ENCODE measurements at places on chromosomes 1 and 21.
A peak's percentile ranks its signal among the peaks of the same experiment; 100 is the strongest.

DNA sequence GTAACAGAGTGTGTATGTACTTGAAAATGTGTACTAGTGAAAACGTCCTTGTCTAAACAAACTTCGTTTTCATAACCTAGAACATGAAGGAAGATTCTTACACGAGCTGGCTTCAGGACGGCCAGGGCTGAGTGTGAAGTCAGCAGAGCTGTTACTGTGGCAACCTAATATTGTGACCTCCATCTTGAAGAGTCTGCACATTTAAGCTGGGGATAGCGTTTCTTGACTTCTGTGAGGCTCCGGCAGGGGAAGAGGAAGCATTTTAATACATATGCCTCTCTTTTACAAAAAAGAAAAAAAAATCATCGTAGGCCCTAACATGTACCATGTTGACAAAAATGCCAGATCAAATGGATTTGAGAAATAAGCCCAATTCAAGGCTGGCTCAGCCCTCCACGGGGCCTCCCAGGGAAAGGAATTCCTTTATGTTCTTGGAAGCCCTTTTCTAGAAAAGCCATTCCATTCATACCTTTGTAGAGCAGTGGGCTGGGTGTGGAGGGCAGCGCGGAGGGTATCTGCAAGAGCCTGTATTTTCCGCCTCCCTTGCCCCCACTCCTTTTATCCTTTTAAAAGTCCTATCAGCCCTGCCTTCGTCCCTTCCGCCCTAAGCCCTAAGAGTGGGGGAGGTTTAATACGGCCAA lies 51.1 kb downstream of the SIM2 start:
- peaks cover 47% of the 10 kb centered on the region for H3K27me3 ChIP-seq
- peaks cover 4% of the 10 kb centered on the region for H3K36me3 ChIP-seq
- H3K27ac ChIP-seq = no peak overlapping the region
- no peak overlapping the region for H3K4me3 ChIP-seq
- peaks cover 16% of the 10 kb centered on the region for H3K4me1 ChIP-seq
- no peak for DNase-seq

DNA sequence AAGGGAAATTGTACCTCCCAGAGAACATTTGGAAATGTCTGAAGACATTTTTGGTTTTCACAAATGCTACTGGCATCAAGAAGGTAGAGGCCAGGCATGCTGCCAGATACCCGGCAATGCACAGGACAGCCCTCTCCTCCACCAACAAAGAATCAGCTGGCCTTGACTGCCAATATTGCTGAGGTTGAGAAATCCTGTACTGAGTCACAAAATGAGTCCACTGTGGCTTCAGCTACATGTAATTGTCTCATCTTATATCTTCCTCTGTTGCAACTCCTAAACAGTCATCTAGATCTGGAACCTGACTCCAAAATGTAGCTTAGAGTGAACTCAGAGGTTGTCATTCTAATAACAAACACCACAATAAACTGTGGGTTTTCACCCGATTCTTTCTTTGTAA lies 327.5 kb upstream of the POGK start:
- DNase-seq = no peak
- no peaks in the 10 kb centered on the region for H3K36me3 ChIP-seq
- H3K27me3 ChIP-seq = peaks cover 7% of the 10 kb centered on the region
- no peak overlapping the region for H3K27ac ChIP-seq

- no peak for DNase-seq
- peaks cover 13% of the 10 kb centered on the region for H3K4me1 ChIP-seq
- no peak overlapping the region for H3K27ac ChIP-seq
- H3K4me3 ChIP-seq = no peak overlapping the region
These were observed 12.7 kb downstream of the PAX7 start for GRCh38 chr1:18643154-18644012.

GRCh38 chr1:93033029-93033428 lies 46.1 kb upstream of the MTF2 start:
- peaks cover 5% of the 10 kb centered on the region for H3K36me3 ChIP-seq
- DNase-seq = no peak
- no peak overlapping the region for H3K4me3 ChIP-seq
- H3K27ac ChIP-seq = no peak overlapping the region

- H3K27me3 ChIP-seq = no peaks in the 10 kb centered on the region
- no peak overlapping the region for H3K4me3 ChIP-seq
- H3K4me1 ChIP-seq = no peaks in the 10 kb centered on the region
- peaks cover 34% of the 10 kb centered on the region for H3K36me3 ChIP-seq
- H3K27ac ChIP-seq = no peak overlapping the region
These were observed 18.0 kb downstream of the LRRC42 start for GRCh38 chr1:53964109-53964508.

DNA sequence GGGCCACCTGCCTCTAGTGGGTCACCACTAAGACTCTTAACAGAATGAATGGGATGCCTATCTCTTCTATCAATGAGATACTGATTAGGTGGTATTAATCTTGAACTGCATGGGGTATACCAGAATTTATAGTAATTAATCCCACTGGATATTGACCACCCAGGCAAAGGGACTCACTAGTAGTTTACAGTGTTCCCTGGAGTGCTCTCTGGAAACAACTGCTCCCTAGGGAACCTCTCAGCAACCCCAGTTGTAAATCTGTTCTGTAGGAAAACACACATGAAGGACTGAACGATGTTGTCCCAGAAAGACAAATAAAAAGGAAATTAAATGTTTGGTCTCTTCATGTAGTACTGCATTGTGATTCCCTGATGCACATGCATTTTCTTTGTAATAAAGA lies 430.5 kb downstream of the HLX start:
- H3K27ac ChIP-seq = no peak overlapping the region
- H3K4me1 ChIP-seq = no peaks in the 10 kb centered on the region
- DNase-seq = no peak

DNA sequence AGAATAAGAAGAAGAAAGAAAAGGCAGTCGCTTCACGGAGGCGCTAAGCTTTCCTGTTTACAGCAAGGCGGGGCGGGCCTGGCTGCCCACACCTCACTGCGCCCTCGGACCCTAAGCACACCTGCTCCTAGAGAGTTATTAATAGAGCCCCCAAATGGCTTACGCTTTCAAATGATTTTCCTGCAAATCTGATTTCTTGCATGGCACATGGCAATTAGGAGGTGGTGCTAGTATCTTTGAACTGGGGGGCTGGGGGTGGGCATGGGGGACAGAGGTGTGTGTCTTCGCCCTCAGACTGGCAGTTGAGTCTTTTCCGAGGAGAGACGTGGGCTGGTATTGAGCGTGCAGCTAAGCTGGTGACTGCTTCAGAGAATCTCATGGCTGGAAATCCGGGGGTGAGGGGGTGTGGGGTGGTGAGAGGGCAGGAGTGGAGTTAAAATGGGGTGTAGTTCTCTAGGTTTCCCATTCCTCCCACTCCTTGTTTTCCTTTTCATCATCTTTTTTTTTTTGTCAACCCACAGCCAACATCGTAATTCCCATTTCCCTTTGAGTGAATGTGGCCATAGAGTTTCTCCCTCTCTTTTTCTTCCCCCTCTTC lies 1.3 kb downstream of the S1PR1 start:
- peaks cover 84% of the 10 kb centered on the region for H3K36me3 ChIP-seq
- peaks cover 45% of the 10 kb centered on the region for H3K4me1 ChIP-seq
- H3K27ac ChIP-seq = peak overlapping the region; percentile 98
- H3K4me3 ChIP-seq = peak overlapping the region; percentile 99
- no peaks in the 10 kb centered on the region for H3K27me3 ChIP-seq

DNA sequence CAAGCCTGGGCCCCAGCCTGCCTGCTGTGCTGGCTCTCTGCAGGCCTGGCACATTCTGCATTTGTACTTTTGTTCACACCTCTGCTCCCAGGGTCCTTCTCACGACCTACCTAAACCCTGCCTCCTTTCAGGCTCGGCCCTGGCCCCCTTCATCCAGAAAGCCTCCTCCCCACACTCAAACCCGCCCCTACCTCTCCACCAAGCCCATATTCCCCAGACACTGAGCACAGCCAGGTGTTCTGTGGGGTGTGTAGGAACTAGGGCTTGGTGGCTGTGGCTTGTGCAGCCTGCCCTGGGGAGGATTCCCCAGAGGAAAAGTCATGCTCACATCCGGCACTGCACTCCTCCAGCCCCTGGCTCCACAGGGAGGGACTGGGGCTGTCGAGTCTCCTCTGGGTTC lies 8.2 kb upstream of the MIXL1 start:
- no peak overlapping the region for H3K4me3 ChIP-seq
- no peaks in the 10 kb centered on the region for H3K4me1 ChIP-seq
- DNase-seq = no peak
- H3K27ac ChIP-seq = no peak overlapping the region
- peaks cover 5% of the 10 kb centered on the region for H3K27me3 ChIP-seq

DNA sequence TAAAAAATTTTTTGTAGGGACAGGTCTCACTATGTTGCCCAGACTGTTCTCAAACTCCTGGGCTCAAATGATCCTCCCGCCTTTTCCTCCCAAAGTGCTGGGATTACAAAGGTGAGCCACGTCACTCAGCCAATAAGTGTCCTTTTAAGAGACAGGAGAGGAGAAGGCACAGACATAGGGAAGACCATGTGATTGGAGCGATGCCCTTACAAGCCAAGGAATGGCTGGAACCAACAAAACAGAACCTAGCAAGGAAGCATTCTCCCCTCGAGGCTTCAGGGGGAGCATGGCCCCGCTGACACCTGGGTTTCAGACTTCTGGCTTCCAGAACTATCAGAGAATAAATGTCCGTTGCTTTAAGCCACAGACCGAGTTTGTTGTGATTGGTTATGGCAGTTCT lies 37.0 kb downstream of the NDUFS5 start:
- no peaks in the 10 kb centered on the region for H3K27me3 ChIP-seq
- H3K36me3 ChIP-seq = peaks cover 4% of the 10 kb centered on the region
- no peak overlapping the region for H3K27ac ChIP-seq
- H3K4me1 ChIP-seq = no peaks in the 10 kb centered on the region
- H3K4me3 ChIP-seq = no peak overlapping the region
- no peak for DNase-seq

DNA sequence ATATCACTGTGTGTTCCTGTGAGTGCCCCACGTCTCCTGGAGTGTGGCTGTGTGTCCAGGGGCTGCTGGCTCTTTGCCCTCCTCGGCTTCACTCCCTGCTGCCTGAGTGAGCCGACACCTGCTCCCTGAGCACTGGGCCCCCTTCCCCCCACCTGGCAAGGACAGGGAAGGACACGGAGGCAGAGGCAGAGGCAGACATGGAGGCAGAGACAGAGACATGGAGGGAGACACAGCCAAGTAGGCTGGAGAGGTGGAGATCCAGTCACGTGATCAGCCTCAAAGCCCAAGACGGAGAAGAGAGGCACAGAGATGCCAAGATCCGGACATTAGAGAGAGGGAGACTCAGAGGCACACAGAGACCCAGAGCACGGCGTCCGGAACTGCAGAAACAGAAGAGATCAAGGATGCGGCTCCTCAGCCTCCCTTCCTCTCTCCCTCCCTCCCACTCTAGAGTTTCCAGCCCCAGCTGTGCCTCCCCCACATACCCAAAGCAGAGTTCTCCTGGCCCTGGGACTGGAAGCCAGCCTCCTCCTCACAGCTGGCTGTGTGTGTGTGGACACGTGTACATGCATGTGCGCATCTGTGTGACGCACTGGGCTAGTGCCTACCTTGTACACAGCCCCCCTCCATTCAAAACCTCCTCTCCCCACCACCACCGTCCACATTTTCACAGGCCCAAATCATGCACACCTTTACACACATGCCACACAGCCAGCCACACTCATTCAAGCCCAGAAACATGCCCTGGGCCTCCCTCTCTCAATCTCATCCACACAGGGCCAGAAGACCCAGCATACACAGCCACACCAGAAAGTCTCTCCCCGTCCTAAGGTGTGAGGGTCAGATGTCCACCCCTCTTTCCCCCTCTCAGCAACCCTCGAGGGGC lies 39.1 kb upstream of the WASF2 start:
- DNase-seq = no peak
- peaks cover 11% of the 10 kb centered on the region for H3K36me3 ChIP-seq
- no peak overlapping the region for H3K27ac ChIP-seq
- H3K4me3 ChIP-seq = peak overlapping the region; percentile 51

DNA sequence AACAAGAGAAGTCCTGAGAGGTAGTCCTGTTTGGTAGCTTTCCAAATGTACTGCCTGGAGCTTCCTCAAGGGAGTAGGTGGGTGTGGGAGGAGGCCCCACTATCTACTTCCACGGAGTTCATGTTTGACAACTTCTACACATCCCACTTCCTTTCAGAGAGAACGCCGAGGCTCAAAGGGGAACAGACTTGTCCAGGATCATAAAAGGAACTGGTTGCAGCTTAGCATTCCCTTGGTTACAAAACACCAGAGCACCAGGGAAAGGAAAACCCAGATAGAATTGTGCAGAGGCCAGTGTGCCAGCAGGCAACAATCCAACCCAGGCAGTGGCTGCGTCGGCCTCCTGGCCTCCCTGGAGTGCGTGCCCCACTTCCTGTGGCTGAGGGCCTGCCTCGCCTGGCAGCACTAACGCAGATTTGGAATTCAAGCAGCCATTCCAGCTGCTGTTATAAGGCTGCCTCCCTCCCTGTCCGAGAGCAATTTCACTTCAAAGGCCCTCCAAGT lies 4.2 kb upstream of the RAP1GAP start:
- H3K4me1 ChIP-seq = no peaks in the 10 kb centered on the region
- H3K27me3 ChIP-seq = peaks cover 13% of the 10 kb centered on the region
- no peak overlapping the region for H3K4me3 ChIP-seq
- H3K27ac ChIP-seq = no peak overlapping the region
- peaks cover 11% of the 10 kb centered on the region for H3K36me3 ChIP-seq

DNA sequence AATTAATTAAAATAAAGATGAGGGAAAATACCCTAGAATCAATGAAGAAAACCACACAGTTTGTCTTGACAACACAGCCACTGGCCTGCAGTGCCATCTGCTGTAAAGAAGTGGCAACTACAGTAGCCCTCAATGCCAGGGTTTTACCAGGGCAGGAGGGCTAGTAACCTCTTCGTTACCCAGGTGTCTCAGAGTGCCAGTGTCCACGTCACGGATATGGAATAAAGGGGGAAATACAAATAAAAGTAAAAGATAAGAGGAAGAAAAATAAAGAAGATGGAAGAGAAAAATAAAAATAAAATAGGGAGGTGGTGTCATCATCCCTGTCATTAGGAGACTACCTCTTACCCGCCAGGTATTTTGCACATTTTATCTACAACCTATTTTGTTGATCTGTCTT lies 14.2 kb upstream of the SLC44A3 start:
- no peak overlapping the region for H3K4me3 ChIP-seq
- H3K4me1 ChIP-seq = peaks cover 15% of the 10 kb centered on the region
- DNase-seq = peak; percentile 43
- no peaks in the 10 kb centered on the region for H3K36me3 ChIP-seq

DNA sequence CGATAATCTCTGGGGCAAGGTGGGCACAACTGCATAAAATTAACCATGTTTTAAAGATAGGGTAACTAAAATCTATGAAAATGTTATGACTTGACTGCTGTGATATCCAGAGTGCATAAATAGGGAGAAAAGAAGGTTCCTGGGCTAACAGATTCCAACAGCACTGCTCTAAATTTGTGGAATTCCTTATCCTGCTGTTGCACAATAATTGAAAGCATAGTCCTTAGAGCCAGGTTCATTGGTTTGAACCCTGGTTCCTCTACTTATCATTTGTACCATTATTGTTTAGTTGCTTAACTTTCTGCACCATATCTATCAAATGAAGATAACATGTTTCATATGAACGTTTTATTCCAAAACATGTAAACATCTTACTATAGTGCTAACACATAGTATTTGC lies 219.0 kb downstream of the NUF2 start:
- no peaks in the 10 kb centered on the region for H3K27me3 ChIP-seq
- H3K36me3 ChIP-seq = no peaks in the 10 kb centered on the region
- no peaks in the 10 kb centered on the region for H3K4me1 ChIP-seq
- H3K27ac ChIP-seq = no peak overlapping the region
- no peak overlapping the region for H3K4me3 ChIP-seq
